ENCODE measurements at places on chromosomes 5 and 9.

DNA sequence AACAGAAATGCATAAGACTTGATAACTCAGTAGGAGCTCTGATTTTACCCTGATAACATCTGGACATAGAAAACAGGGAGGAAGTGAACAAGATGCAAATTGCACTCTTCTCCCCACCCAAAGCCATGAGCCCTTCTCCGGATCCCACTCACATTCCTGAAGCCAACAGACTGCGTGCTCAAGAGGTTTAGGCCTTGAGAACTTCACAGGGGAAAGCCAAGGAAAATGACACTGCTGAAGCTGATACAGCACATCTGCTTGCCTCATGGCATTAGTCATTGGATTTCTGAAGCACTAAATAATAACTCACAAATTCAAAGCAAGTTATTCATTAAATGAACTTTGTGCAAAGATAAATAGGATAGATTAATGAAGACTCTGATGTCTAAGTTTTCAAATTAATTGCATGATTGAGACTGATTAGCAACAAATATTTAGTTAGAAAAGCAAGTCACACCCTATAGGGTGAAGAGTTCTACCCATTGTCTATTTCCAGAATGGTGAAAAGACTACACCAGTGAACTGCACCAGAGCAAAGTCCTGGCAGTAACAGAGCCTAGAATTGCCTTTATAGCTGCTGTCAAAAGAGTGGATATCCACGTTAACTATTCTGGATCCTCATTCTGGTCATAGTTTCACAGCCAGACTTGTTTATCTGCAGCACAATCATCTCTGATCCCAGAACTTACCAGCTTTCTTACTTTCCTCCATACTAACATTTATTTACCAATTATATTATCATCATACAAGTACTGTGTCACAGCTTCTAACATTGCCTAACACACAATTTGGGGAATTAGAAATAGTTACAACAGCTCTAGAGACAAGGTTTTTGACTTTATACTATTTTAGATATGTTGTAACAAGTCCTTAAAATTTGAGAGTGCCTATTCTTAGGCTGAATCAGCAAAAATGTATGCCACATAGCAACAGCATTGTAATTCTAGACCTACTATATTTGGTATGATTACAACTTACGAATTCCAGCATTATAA, 432.1 kb upstream of the RGMB start:
- DNase-seq: no peak

DNA sequence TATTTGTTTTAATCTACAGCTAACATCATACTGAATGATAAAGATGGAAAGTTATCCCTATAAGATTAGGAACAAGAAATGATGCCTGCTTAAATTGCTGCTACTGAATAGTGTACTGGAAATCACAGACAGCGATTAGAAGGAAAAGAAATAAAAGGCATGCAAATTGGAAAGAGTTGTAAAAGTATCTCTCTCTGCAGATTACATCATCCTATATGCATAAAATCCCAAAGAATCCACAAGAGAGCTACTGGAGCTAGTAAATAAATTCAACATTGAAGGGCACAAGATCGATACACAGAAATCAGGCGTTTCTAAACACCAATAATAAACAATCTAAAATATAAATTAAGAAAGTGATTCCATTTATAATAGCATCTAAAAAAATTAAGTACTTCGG, 75.3 kb upstream of the SIMC1 start:
- no peak for DNase-seq

DNA sequence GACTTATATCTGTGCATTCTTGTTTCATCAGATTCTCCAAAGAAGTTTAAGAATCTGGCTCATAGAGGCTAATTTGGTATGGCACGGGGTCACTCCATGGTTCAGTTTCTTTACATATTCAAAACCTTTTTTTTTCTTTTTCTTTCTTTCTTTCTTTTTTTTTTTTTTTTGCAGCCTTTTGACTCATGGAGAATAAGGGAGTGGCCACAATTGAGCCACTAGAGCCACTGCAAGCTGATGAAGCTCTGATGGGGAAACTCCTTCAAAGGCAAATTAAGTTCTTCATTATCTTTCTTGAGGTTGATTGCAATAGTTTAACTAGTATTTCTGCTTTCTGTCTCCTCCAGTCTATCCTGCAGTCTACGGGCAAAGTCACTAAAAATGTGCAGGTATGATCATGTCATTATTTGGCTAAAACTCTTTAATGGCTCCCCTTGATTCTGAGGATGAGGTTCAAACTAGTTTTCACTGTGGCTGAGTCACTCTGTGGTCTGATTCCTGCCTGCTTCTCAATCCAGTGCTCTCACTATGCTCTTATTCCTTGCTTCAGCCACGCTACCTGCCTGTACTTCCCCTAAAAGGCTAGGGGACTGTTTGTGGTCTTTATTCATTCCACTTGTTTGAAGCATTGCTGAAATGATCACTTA, 93.5 kb upstream of the RIOK2 start:
- no peak for DNase-seq

DNA sequence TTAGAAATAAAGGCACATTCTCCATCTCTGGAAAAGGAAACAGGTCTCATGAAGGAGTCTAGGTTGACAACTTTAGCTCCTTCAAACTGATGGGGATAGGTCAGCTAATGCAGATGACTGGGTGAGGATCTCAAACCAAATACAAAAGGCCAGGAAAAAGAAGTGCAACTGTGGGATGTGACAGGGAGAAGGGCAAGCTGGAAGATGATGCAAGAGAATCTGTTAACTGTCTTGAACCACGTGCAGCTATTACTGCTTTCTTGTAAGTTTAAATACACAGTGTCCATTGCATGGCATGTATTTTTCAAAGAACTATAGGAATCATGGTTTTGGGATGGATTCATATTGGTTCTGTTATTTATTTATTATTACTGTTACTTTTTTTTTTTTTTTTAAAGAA, 331.8 kb downstream of the NDUFS4 start:
- no peak for DNase-seq

- peak; percentile 64 for DNase-seq
Measured at GRCh38 chr9:34989946-34990635, 546 bp downstream of the DNAJB5 start.

GRCh38 chr5:99169309-99169708, 240.5 kb upstream of the CHD1 start:
- no peak for DNase-seq

- no peak for DNase-seq
Measured at GRCh38 chr5:156394642-156395305, 67.8 kb downstream of the SGCD start.

GRCh38 chr9:69554945-69555344, 117.2 kb downstream of the APBA1 start:
- DNase-seq: no peak

- peak; percentile 39 for DNase-seq
Measured at GRCh38 chr5:142065273-142065672, 43.3 kb upstream of the NDFIP1 start.

DNA sequence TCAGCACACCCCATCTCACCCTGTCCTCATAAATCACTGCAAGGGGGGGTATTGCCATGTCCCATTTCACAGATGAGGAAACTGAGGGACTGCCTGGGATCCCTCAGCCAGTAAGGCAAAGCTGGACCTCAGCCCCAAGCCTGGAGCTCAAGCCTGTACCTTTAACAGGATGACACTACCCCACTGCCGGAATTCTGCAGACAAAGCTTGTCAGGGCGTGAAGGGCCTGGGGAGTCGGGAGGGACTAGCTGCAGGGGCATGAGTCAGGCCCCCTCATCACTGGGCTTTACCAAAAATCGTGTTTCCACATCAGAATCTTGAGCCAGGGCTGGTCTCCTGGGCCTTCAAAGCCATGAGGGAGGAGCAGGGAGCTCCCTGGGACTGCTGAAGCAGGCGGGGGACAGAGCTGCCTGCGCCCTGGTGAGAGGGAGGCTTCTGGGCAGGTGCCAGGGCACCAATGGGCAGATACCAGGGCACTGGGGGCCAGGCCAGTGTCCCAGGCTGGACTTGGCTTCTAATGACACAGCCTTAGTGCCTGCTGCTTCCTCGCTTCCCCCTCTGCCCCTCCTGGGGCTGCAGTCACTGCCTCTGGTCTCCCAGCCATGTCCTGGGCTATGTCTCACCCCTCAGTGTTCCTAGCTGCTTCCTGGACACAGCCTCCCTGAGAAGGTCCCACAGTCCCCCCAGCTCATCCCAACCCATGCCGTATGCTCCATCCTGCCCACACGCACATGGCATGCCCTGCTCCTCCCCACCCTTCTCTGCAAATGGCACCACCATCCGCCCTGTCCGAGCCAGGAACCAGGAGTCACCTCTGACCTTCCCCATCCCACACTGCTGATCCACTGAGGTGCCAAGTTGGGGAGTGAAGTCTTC, 80.7 kb downstream of the LMX1B start:
- DNase-seq: no peak

DNA sequence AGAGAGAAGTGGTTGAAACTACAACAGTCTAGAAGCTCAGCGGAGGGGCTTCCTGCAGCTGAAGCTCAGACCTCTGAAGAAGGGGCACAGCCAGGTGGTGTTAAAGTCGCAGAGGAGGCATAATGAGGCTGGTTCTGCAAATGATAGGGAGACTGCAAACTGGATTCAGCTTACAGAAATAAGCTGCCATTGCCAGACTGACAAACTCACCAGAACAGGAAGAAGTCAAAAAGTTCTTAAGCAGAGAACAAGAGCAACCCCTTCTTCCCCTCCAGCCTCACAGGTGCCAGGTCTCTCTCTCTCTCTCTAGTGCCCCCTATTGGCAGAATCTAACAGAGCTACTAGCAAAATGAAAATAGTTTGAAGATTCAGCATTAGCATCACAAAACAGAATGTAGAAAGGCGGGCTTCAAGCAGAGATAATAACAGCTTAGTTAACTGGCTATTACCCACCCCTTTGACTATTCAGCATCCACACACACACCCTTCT, 76.7 kb downstream of the GRAMD2B start:
- DNase-seq: no peak

- no peak for DNase-seq
Measured at GRCh38 chr9:116605904-116606341, 81.2 kb upstream of the TRIM32 start.

GRCh38 chr5:37930350-37930749, 90.5 kb upstream of the GDNF start:
- DNase-seq: no peak

- no peak for DNase-seq
Measured at GRCh38 chr5:126139773-126140172, 283.4 kb upstream of the GRAMD2B start.

- DNase-seq: no peak
Measured at GRCh38 chr5:93058309-93058708, 522.7 kb downstream of the NR2F1-AS1 start.

DNA sequence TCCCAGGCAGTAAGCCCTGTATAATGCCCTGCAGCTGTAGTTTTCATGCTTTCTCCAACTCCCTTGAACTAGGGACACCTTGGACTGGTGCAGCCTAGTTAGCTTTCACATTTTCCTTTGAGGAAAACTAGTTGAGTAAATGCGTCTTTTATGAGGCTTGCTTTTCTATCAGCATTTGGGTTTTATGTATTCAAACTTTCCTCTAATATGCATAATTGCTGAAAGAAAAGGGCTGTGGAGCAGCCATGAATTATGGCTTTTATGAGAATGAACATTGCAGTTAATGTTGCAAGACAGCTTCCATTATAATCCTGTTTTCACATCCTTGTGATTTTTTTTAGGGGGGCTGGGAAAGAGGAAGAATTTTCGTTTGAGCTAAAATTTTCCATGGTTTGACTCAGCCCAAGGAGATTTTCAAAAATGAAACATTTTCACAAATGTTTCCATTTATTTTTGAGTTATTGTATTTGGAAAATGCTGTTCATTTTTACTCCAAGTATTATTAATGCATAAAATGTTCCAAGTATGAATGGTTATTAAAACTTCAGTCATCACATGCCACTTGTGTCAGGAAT, 57.9 kb upstream of the PPP3R2 start:
- DNase-seq: no peak

DNA sequence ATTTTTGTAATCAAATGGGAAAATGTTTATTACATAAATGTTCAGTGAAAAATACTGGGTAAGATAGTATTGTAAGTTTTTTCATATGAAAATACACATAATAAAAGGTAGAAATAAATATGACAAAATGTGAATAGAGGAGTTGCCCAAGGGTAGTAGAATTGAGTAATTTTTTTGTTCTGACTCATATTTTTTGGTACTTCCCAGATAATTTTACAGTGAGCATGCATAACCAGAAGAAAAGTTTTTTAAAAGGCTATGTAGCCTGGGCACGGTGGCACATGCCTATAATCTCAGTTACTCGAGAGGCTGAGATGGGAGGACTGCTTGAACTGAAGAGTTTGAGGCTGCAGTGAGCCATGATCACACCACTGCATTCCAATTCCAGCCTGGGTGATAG, 116.9 kb downstream of the PIP5K1B start:
- no peak for DNase-seq

GRCh38 chr5:177367981-177368868, 10.5 kb downstream of the RGS14 start:
- DNase-seq: no peak

GRCh38 chr9:76756268-76756640, 8.0 kb upstream of the PCA3 start:
- DNase-seq: peak; percentile 20

DNA sequence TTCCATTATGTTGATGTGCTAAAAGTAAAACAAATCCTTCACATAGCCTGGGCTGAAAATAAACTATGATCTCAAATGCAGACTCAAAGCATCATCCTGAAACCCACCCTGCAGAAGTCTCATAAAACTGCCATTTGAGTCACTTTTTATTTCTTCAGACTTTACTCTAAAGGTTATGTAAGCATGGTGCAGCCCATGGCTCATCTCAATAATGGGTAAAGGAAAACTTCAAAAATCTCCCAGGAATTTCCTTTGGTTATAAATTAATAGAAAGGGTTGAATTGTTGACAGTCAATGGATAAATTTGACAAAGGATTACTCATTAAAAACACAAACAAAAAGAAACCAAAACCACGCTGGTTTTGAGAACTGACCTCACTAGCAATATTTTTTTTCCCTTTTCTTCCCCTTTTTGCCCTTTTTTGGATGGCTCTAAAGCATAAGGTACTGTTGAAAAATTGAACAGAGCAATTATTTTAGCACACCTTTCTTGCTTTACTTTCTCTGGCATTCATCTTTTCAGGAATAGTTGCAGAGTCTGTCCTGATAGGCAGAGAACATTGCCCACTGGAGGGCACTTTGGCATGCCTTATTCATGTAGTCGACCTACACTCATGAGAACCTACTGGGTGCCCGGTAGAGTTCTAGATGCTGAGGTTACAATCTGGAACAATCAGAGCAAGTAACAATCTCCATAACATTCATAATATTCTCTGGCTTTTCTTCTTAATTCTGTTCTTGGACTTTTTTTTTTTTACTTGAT, 191.4 kb downstream of the TMEM167A start:
- DNase-seq: no peak

- DNase-seq: no peak
Measured at GRCh38 chr9:83036043-83036442, 26.9 kb downstream of the RASEF start.

All from neural crest cell (in vitro differentiated cells).